ENCODE measurements at places on chromosomes 12 and 14.

GRCh38 chr12:108270035-108270848 is 68.9 kb downstream of the CMKLR1 start:
- DNase-seq: no peak

GRCh38 chr14:53793790-53794505 is 162.7 kb downstream of the BMP4 start:
- DNase-seq: no peak

DNA sequence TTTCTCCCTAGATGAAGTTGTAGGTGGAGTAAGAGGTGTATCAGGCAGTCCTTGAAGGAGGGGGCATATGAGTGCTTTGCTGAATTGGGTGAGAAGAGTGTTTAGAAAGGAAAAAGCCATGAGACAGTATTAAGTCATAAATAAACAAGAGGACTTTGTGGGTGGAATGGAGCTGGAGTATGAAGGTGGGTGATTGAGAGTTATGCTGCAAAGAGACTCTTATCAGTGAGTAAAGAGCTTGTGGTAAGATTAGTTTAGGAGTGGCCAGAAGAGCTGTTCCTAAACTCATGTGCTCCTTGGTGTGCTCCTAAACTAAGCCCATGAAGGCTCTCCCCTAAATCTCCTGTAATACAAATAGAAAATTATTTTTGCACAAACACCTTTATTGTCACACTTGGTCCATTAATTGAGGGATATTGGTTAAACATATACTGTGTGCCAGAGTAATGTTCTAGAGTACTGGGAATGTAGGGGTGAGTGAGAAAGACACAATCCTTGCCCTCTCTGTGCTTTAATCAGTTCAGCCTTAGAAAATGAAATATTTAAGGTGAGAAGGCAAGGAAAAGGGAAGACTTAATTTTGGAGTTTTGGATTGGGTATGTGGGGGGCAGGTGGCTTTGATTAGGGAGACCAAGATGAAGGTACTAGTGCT is 9.8 kb downstream of the CHPT1 start:
- DNase-seq: no peak

GRCh38 chr14:61608245-61609165 is 86.8 kb upstream of the HIF1A start:
- DNase-seq: no peak

DNA sequence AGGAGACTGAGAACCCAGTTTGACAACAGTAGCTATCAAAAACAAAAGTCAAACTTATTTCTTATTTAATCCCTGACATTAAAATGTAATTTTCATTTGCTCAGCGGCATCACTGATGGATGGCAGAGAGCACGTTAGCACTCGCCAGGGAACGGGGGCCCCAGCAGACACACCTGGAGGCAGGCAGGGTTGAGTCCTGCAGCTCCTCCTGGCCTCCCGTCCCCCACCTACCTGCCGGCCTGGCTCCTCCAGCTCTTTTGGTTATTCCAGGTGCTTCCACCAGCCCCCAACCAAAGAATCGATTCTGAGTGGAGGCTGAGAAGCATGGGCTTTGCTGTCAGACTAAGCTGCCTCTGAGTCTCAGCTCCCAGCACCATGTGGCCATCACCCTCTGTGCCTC is 113.6 kb downstream of the PHETA1 start:
- DNase-seq: no peak

GRCh38 chr12:28027328-28027727 is 54.8 kb upstream of the PTHLH start:
- no peak for DNase-seq

Measured in AG08396 (cell line).